ENCODE measurements at places on chromosomes 12 and 14.

DNA sequence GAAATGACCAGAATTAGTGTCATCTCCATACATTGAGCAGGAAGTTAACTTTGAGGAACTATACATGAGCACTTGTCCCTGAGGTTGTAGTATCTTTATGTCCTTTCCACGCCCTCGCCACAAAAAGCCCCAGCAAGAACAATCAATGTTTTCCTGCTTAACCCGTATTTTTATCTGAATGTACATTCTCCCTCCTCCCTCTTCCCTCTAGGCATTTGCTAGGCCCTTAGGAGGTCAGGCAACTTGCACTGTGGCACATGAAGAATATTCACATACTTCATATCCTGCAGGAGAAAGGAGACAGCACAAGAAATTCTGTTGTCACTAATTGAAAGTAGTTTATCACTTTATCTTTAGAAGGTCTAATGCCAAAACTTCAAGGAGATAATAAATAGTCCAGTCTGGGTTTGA, 18.1 kb upstream of the DUSP6 start:
- no peak for DNase-seq

GRCh38 chr12:89217472-89217871, 134.8 kb downstream of the DUSP6 start:
- DNase-seq, result no peak

- DNase-seq, result no peak
These were observed 104.8 kb upstream of the DIO3 start for GRCh38 chr14:101456246-101457175.

GRCh38 chr12:98699586-98699985, 54.5 kb downstream of the APAF1 start:
- DNase-seq, result no peak

- no peak for DNase-seq
These were observed 21.2 kb downstream of the BCL7A start for GRCh38 chr12:122042910-122043309.

DNA sequence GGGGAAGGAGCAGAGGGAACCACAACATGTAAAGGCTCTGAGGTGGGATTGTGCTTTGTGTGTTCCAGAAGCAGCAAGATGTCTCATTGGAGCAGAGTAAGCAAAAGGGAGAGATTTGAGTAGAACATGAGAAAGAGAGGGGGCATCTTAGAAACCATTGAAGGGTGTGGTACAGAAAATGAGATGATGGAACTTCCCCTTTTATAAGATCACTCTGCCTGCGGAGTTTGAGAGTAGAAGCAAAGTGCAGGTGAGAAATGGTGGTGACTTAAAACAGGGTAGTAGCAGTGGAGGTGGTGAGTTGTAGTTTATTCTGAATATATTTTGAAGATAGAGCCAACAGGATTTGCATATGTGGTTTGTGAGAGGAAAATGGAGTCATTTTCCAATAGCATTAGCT, 56.0 kb downstream of the FBXO34 start:
- DNase-seq, result no peak

- DNase-seq, result no peak
These were observed 22.4 kb downstream of the SOCS2 start for GRCh38 chr12:93594766-93595311.

GRCh38 chr14:96178461-96179321, 25.9 kb upstream of the BDKRB2 start:
- DNase-seq, result no peak

GRCh38 chr14:95043314-95043713, 114.0 kb downstream of the DICER1 start:
- DNase-seq, result no peak

GRCh38 chr12:103955811-103956508, 9.7 kb upstream of the TDG start:
- DNase-seq, result no peak

GRCh38 chr12:4273652-4274395, at the start of gene CCND2:
Gene CCND2, plus strand, starts transcription at chr12:4273762. Its CDS starts 279 bp downstream, at chr12:4274041.
- peak; percentile 64 for DNase-seq

GRCh38 chr14:73285979-73286378, 48.7 kb downstream of the PAPLN start:
- DNase-seq, result no peak

GRCh38 chr12:5262885-5263284, 169.0 kb upstream of the NTF3 start:
- DNase-seq, result no peak

- no peak for DNase-seq
These were observed 24.4 kb downstream of the CYP46A1 start for GRCh38 chr14:99708449-99708848.

GRCh38 chr14:48140804-48141203, 465.4 kb upstream of the MDGA2 start:
- DNase-seq, result no peak
